ENCODE measurements at places on chromosomes 11 and 22.

GRCh38 chr11:66579017-66579606 is 10.7 kb upstream of the CTSF start:
- peak; percentile 51 for DNase-seq

- DNase-seq, result no peak
Measured at GRCh38 chr11:21811572-21811971, 381.3 kb upstream of the ANO5 start.

- no peak for DNase-seq
Measured at GRCh38 chr11:2289859-2290258, 11.9 kb downstream of the C11orf21 start.

GRCh38 chr11:124920870-124921609 is 2.0 kb downstream of the HEPN1 start:
- DNase-seq, result peak; percentile 36

GRCh38 chr11:3849297-3849874 is 6.1 kb upstream of the STIM1 start:
- DNase-seq, result no peak
